ENCODE measurements at places on chromosomes 16 and 17.

GRCh38 chr17:41486809-41487530, 2.7 kb downstream of the KRT36 start:
- peak; percentile 43 for DNase-seq

- DNase-seq, result no peak
Observed at GRCh38 chr16:85461022-85461813, 151.9 kb upstream of the GSE1 start.

DNA sequence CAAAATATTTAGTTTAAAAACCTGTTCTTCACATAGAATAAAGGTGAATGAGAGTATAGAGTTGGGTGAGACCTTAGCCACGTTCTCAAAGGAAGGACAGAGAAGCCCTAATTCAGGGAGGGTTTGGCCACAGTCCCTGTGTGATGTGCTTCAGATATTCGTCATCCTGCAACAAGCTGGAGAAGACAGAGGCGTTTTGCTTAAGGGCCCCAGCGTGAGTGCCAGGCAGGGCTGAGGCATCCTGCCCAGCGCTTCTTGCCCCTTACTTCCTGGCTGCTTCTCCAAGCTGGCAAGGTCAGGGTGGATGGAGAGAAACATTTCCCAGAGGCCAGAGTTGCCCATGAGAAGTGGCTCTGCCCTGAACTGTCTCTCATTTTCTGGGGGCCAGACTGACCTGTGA, 46.9 kb downstream of the AXIN2 start:
- no peak for DNase-seq

DNA sequence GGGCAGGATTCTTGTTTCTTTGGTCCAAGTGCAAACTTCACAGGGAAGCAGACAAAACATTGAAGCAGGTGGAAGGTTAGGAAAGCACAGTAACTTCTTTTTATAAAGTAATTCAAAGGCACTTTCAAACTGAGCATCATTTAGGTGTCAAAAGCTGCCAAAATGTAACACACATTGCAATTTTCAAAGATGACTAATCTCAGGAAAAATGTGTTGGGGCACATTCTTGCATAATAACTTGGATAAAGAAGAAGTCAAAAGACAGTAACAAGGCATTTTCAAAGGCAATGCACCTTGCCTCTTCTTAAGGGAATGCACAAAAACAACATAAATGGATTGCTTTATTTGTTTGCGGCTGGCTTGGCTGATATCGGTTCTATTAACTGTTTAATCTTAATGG, 3.6 kb downstream of the KCNJ2 start:
- DNase-seq, result no peak

DNA sequence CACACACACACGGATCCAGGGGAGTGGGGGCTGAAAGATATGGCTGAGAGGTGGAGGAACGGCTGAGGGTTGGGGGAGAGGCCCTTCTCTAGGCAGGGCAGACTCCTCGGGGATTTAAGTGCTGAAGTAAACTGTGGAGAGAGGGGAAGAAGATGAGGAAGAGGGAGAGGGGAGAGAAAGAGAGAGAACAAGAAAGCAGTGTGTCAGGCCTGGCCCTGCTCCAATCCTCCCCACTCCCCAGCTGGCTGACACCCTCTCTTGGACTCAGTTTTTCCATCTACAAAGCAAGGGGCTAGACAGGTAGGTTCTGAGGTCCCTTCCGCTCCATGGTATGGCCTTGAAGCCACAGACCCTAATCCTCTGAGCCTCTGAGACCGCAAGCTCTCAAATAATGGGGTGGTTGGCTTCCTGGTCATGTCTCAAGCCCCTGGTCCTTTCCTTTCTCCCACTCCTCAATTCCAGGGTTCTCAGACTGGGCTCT, 2.0 kb downstream of the VAMP2 start:
- DNase-seq, result no peak

DNA sequence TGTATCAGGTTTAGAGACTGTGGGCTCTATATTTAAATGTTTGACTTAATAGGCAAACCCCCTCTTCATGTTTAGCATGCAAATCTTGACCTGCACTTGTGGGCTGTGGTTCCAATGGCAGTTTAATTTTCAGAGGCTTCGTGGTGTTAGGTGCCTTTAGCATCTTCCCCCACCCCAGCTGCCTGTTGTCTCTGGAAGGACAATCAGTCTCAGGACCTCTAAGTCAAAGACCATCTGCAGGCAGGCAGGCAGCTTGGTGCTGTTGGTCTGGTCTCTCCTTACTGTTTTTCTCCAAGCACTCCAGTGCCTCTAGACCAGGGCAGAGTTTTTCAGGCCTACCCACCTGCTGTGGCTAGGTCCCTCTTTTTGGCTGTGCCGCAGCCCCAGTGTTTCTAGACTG, 990.4 kb downstream of the CDH11 start:
- no peak for DNase-seq

DNA sequence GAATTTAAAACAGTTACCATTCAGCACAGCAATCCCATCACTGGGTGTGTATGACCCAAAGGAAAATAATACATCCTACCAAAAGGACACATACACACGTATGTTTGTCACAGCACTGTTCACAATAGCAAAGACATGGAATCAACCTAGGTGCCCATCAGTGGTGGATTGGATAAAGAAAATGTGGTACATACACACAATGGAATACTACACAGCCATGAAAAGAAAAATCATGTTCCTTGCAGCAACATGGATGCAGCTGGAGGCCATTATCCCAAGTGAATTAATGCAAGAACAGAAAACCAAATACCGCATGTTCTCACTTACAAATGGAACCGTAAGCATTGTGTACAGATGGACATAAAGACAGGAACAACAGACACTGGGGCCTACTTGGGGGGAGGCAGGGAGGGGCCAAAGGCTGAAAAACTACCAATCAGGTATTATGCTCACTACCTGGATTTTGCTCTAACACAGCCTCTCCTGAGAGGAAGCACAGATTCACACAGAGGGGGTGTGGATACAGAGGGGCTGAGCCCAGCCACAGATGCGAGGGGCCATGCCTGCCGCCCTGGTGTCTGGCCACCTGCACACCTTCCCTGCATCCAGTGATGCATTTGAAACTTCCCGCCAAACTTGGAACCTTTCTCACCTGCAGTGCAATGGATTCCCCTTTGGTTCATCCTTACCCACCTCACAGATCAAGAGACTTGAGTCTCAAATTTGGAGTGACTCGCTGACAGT, 55.9 kb downstream of the USP22 start:
- no peak for DNase-seq

DNA sequence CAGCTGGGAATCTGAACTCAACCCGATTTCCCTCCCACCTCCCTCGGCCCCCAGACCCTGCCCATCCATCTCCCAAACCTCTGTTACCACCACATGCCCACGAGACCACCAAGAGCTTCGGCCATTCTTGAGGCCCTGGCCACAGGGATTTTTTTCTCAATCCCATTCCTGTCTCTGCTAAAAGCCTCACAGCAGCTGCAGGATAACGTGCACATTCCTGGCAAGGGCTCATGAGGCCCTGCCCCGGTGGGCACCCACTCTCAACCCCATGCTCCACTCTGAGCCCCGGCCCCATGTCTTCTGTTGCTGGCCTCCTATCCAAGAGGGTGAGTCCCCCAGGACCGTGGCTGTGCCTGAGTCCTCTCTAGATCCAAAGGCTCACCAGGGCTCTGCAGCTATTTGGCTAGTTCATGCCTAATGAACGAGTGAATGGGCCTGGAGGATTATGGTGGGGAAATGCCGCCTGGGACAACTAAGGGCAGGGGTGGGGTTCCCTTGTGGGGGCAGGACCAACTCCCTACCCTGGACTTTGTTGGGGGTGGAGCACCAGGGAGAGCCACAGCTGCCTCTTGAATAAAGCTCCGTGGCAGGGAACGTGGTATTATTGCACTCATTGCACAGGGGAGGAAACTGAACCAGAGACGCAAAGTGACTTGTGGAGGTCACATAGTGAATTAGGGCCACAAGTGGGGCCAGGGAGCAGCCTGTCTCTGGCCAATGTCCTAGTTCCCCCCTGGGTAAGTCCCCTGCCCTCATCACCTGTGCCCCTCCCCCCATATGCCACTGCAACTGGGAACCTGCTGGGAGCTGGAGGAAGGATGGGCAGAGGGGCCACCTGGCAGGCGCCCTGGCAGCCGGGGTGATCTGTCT, 113.8 kb upstream of the SMURF2 start:
- DNase-seq, result no peak

- no peak for DNase-seq
Observed at GRCh38 chr16:14007450-14007849, 63.7 kb upstream of the MRTFB start.

DNA sequence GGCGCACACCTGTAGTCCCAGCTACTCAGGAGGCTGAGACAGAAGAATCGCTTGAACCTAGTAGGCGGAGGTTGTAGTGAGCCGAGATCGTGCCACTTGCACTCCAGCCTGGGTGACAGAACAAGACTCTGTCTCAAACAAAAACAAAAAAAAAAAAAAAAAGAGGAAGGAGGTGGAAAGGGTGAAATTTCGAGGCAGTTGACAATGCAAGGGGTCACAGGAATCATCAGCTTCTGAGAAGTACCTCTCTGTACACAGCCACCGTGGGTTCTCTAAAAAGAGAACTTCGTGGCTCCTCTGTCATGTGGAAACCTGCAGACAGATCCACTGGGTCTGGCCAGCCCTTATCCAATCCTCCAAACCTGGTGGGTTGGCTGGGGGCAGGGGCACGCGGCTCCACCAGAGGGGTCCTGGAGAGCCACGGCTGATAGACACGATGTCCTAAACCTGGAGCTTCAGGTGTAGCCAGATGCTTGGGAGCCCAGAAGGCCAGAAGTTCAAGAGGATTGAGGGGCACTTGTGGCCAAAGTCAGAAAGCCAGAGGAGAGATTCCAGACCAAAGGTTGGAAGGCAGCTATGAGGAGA, 540 bp upstream of the CD300LF start:
- DNase-seq, result no peak

DNA sequence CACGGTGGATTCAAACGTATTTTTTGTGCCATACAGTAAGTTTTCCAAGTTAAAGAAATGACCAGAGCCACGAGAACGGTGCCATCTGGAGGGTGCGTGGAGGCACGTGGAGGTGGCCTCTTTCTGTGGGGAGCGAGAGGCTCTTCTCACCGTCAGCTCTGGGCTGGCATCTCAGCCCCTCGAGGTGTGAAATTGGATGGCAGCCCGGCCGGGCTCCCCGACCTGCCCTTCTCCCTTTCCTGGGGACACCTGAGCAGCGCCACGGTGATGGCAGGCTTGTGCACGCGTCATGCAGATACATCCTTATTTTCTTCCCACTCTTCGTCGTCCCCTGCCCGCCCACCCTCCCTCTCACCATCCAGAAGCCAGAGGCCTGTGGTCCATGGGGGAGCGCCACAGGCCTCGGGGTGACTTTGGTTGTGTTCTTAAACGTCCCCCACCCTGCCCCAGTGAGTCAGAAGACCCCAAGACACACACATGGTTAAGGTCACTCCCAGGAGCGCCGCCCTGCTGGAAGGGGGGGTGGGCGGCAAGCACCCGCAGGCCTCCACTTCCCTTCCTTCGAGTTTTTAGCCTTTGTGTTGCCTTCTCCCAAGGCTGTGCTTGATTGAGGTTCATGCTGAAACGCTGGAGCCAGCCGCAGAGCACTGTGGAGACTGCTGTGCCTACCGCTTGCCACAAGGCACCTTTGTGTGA, 109.4 kb downstream of the BANP start:
- no peak for DNase-seq

DNA sequence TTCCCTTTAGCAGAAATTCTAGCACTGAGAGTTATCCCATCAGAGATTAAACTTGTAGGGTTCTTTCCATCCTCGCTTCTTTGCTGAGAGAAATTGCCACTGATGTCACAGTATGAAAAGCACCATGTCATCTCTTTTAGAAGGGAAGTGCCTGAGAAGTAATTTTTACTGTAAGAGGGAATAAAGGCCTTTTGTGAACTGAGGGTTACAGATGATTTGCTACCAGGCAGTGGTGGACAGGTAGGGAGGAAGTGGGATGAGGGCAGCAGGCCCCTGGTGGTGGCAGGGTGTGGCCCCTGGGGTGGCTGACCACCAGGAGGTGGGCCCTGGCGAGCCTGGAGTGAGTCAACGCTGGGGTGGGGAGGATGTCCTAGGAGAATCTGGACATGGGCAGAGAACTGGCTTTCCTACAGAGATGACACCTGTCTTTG, 6.4 kb upstream of the MILR1 start:
- no peak for DNase-seq

DNA sequence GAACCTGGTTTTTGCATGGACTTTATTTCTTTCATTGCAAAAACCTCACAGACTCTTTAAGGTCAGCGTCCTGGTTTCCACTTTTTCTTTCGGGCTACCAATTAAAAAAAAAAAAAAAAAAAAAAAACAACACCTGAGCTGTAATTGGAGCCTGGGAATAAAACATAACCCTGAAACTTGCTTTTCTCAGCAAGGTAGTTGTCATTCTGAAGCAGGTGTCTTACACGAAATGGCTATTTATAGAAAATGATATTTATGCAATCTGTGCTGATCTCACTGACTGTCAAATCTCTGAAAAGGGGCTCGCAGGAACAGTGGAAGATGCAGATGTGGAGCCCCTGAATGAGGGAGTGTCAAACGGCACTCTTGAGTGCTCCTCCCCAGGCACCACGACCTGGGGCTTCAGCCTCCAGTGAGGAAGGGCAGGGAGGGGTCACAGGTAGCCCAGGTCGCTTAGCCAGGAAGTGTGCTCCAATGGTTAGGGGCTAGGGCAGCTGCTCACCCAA, 10.4 kb upstream of the COTL1 start:
- DNase-seq, result no peak

Data from stimulated activated CD4-positive, alpha-beta T cell treated with anti-CD3 and anti-CD28 coated beads, Interleukin-1b, Interleukin-23, amount 100 ng/mL, for 48 hours (primary cell).